ENCODE measurements at places on chromosomes 16 and 17.

- no peak for DNase-seq
These were observed 18.9 kb upstream of the CLEC18A start for GRCh38 chr16:69932228-69932627.

DNA sequence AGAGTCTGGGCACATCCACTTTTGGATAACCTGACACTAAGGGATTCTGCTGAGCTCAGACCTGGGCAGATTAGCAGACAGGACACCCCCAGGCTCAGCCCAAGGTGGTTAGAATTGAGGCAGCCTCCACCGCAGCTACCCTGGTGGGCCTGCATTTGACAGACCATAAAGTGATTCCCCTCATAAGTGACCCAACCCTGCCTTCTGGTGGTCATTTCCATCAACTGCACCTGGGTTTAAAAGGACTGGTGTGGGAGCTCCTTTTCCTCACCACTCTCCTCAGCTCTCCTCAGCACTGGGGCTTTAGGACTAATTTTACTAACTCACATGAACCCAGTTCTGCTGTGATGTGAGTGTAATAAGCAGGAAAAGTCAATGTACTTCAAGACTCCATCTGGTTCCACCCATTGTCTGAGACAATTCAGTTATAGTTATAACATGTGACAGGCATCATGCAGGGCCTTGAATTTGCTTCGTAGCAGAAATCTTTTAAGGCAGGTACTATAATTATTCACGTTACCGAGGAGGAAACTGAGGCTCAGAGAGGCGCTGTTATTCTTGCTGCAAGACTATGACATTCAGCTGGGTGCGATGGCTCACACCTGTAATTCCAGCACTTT is 42.5 kb downstream of the MYH3 start:
- DNase-seq, result peak; percentile 88

GRCh38 chr17:40090237-40091119 is 9.9 kb downstream of the NR1D1 start:
- DNase-seq, result no peak

DNA sequence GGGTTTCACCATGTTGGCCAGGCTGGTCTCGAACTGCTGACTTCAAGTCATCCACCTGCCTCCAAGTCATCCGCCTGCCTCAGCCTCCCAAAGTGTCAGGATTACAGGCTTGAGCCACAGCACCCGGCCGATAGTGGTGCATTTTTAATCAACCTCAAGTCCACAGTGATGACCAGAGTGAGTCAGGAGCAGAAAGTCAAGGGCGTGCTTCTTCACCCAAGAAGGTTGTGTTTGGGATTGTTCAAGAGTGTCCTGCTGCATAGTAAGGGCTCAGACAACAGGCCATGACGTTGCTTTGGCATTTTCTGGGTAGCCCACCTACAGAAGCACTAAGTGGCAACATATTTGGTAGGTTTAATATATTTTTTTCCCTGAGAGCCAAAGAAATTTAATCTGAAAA is 108.3 kb upstream of the FAM20A start:
- DNase-seq, result no peak

DNA sequence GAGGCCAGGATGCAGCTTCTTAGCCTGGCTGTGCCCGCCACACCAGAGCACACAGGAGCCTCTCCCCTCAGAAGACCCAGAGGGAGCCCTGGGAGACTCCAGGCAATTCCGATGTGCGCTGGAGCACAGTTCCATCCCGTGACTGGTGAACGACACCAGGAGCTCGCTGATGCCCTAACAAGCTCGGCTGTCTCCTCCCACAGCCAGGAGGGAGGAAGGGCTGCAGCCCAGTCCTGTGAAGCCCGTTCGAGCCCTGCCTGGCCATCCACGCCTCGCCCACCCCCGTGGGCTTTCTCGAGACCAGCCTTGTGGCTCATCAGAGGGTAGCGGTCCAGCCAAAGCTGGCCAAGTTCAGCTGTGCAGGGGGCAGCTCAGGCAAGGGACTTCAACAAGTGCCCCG is 21.8 kb upstream of the RASD1 start:
- DNase-seq, result no peak

- DNase-seq, result no peak
These were observed 23.8 kb upstream of the ABCC1 start for GRCh38 chr16:15925631-15926030.

DNA sequence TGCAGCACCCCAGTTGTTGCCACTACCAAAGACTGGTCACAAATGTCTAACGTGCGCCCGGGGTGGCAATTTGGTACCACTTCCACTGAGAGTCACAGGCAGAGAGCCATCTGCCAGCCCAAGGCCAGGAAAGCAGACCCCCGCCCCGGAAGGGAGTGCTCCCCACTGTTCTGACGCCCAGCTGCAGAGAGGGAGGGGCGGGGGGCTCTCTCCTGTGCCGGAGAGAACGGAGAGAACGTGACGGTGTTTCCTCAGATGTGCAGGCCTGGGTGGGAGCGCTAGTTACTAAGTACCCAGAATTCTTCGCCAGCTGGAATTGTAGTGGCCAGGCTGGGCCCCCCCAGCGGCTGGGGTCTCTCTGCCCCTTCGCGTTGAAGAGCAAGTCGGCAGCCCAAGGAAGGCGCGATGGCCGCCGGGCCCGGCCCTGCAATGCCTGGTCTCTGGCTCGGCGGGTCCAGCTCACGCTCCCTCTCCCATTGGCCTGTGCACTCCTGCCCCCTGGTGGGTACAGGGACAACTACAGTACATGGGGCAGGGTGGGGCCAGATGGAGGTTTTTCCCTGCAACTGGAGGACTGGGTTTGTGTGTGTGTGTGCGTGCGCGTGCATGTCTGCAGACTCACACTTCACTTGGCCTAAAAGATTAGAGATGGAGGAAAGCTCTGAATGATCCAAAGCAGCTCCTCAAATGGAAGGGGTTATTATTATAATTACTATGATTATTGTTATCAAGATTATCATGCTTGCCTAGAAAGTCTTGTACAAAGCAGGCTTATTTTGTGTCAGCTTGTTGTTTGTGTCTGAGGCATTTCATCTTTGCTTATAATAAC is 107.1 kb downstream of the AMFR start:
- DNase-seq, result peak; percentile 83

DNA sequence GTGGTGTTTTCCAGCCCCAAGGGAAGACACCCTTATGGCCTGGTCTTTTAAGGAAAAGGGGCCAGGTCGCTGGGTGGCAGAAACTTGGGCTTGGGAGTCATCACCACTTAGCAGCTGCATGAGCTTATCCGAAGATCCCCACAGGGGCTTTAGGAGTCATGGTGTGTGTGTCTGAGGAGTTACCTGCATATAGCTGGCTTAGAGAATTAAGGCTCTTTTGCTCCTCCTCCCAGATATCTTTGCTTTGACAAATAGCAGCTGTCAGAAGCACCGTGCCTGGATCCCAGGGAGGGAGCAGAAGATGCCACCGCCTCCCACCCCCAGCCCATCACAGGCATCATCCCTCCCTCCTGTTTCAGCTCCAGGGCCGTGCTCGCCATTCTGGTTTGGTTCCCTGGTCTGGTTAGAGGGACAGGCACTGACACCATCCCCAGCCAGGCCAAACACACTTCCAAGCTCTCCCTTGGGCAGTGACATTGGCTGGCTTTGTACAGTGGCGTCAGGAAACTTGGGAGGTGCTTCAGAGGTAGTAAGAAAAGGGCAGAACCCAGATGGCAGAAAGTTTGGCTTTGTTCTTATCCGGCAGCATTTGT is 17.4 kb downstream of the LDHD start:
- no peak for DNase-seq

DNA sequence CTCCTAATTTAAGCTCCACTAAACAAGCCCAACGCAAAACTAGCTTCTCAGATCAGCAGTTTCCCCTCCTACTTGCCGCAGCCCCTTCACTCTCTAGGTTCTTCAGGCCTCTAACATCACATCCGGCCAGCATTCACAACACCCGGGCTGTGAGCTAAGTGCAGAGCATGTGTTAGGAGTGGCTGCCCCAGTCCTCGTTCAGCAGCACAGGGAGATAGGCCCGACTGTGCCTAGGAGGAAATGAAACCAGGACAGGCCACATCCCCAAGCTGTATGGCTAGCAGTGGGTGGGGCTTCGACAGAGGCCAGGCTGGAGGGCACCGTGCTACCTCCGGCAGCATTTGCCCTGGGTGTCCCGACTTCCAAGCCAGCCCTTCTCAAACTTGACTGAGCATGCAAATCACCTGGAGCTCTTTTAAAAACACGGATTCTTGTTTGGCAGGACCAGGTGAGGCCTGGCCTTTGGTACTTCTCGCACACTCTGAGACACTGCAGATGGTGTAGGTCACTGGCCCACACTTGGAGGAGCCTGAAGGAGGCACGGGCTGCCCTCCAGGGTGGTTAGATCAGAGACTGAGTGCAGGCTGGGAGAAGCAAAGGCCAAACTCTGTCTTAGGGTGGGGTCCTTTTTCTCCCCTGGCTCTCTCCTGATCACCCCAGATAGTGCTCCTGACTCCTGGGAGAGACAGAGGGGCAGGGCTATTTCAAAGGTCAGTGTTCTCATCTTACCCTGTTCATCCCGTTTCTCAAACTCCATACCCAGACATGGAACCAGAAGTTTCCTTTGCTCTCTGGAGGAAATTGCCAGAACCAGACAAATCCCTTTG is 202.0 kb downstream of the C16orf78 start:
- DNase-seq, result no peak

GRCh38 chr16:73230651-73231050 is 182.7 kb upstream of the ZFHX3 start:
- DNase-seq, result no peak

DNA sequence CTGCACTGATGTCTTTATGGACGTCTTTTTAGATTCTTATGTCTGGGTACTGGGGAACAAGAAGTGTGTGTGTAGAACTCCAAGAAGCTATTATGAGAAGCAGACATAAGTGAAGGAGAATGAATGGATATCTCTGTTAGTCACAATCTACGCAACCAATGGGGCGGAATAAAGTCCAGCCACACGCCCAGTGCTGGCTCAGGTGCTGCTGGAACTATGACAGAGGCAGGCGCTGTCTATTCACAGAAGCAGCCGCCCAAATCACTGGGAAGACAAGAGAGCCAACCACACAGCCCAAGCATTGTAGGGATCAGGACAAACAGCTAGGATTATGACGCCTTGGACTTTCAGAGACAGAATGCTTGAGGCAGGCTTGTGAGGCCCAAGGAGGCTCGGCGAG is 43.9 kb upstream of the ICAM2 start:
- no peak for DNase-seq

DNA sequence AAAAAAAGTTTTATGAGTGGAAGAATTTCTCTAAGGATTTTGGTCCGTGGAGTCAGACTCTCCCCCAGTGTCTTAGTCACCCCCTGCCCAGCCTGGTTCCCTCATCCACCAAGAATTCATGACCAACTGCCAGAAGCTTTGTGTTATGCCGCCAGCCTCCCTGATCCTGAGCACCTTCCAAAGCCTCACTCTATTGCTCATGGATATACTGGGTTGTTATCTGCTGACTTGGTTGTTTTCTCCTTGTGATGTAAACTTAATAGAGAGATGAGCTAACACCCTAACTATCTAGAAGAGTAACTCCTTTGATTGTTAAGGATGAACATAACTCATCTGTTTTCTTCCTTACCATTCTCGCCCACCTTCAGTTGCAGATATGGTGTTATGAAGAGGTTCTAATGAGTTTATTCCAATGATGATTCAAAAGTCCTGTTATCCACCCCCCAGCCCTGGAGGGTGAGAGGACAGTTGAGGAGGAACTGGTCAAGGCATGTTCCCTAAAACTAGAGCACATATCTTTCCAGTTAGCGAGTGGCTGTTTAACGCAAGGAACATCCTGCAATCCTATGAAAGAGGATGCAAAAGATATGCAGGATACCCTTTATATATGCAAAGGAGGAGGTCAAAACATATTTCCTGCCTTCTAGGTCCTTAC is 1.5 kb upstream of the PSMD3 start:
- peak; percentile 57 for DNase-seq

DNA sequence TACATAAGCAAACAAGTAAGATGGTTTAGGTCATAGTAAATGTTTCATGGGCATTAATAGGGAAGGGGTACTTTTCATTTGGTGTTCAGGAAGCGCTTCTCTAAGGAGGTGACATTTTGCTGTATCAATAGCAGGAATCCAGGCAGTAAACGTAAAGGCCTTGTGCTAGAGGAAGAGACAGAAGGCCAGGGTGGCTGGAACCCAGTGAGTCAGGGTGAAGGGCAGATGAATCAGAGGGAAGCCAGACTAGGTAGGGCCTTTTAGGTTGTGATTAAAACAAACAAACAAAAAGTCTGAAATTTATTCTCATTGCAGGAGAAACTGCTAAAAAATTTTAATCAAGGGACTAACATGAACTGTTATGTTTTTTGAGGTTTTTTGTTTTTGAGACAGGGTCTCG is 6.5 kb downstream of the BMERB1 start:
- no peak for DNase-seq

All from myocyte (in vitro differentiated cells).